Natural killer cell treated with Interleukin-12 subunit alpha and Interleukin-12 subunit beta and Interleukin-15 and Interleukin-18, amount 100 ng/mL, for 72 hours (primary cell): ENCODE measurements at places on chromosomes 4 and X. TPM values are rescaled to one million over a fixed set of nuclear protein-coding genes. Genes with fewer than 3 reads are reported as not detected.

GRCh38 chr4:112552668-112553067, 36.7 kb upstream of the NEUROG2 start:
- DNase-seq: no peak
- H3K27me3 ChIP-seq: no peaks in the 10 kb centered on the region
- H3K4me3 ChIP-seq: no peak overlapping the region
- H3K4me1 ChIP-seq: no peaks in the 10 kb centered on the region

- no peak overlapping the region for H3K27ac ChIP-seq
- H3K36me3 ChIP-seq: no peaks in the 10 kb centered on the region
- no peak overlapping the region for H3K4me3 ChIP-seq
- H3K27me3 ChIP-seq: no peaks in the 10 kb centered on the region
- DNase-seq: no peak
Observed at GRCh38 chr4:123916821-123917220, 520.2 kb downstream of the SPRY1 start.

The AREG gene
- 0.38 TPM for total RNA-seq

The RPS6KA3 gene
- total RNA-seq: 64.5 TPM

DNA sequence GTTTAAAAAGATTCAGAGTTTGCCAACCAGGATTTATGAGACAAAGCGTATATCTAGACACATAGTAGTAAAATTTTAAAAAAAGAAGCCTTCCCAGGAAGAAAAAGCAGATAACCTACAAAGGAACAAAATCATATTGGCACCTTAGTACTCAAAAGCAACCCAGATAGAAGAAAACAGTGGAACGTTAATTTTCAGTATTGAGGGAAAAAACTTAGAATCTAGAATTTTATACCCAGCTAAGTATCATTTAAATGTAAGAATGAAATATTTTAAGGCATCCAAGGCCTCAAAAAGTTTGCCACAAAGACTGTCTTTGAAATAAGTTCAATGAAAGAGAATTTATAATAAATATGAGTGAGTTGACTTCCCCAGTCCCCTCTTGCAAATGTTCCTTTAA, 96.5 kb upstream of the EOLA2 start:
- no peak for DNase-seq
- no peaks in the 10 kb centered on the region for H3K4me1 ChIP-seq
- H3K4me3 ChIP-seq: no peak overlapping the region
- peaks cover 15% of the 10 kb centered on the region for H3K27me3 ChIP-seq
- H3K36me3 ChIP-seq: peaks cover 6% of the 10 kb centered on the region
- H3K27ac ChIP-seq: no peak overlapping the region

DNA sequence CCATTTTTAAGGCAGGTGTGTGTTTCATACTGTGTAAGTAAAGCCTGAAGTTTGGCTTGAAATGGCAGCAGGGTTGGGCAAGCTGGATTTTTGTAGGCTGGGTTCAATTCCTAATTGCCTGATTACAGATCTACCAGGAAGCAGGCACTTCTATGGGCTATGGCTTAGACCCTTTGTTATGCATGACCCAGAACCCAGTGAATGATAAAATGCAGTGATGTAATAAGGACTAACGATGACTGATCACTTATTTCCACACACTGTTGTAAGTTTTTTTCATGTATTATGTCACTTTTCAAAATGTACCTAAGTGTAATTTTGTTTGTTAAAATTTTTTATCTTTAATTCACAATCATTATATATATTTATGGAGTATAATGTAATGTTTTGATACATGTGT, 8.6 kb downstream of the LANCL3 start:
- no peaks in the 10 kb centered on the region for H3K27me3 ChIP-seq
- H3K4me1 ChIP-seq: peaks cover 6% of the 10 kb centered on the region
- H3K36me3 ChIP-seq: no peaks in the 10 kb centered on the region
- H3K27ac ChIP-seq: no peak overlapping the region
- H3K4me3 ChIP-seq: no peak overlapping the region
- DNase-seq: no peak
